ENCODE measurements at places on chromosomes 12 and 14. TPM values are rescaled to one million over a fixed set of nuclear protein-coding genes. Genes with fewer than 3 reads are reported as not detected.

Gene GIT2
- 20.5 TPM for total RNA-seq

DNA sequence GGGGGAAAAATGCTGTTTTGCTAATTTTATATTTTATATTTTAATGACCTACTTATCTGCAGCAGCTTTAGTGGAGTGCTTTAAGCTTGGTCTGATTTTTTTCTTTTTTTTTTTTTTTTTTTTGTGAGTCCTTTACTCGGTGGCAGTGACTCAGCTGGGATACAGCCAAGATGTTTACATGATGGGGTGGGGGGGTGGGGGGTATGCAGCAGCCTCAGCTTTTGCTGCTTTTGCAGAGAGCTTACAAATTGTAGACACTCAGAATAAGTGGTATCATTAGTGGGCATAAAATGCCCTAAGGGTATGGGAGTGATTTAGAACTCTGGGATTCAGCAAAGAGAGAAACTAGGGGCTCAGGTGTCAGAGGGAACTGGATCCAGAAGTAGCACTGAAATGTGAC, 38.2 kb upstream of the ARHGAP5 start:
- DNase-seq, result peak; percentile 50

Gene POTEG
- total RNA-seq, result 0.45 TPM

Gene OVCH1
- total RNA-seq, result not detected

Gene TTC9
- 2.6 TPM for total RNA-seq

- peak; percentile 58 for DNase-seq
Observed at GRCh38 chr12:120584343-120585149, 3.3 kb upstream of the POP5 start.

DNA sequence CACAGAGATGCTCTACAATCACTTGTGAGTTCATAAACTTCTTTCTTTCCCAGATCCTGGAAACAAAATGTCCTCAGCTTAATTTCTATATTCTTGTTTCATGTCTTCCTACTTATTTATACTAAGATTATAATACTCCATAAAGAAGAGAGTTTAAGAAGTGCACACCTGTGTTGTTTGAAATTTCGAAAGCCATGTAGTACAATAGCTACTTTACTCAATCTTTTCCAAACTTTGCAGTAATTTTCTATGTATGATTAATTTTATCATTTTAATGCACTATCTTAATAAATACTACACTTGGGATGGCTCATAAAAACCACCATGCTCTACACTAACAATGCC, 300 bp upstream of the TTC5 start:
- no peak for DNase-seq

Gene C12orf54
- total RNA-seq, result not detected

Gene TM9SF1
- total RNA-seq, result 91.9 TPM

Gene EPYC
- not detected for total RNA-seq

DNA sequence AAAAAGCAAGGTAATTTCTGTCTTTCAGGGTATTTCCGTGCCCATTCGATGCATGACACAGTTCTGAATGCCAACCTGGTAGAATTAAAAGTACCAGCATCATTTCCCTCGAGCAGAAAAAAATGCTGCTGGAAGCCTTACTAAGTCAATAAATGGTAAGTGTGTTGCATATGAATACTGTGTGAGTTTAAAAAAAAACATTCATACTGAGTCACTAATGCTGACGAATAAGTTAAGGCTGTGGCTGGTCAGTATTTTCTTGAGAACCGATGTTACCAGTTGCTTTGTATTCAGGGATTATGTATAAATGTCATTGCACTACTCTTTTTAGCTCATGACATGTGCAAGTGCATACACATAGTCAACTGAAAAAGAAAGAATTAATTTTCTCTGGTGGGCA, 710.2 kb downstream of the TRHDE start:
- DNase-seq, result no peak

- DNase-seq, result no peak
Observed at GRCh38 chr12:68514807-68515411, 95.8 kb upstream of the RAP1B start.

DNA sequence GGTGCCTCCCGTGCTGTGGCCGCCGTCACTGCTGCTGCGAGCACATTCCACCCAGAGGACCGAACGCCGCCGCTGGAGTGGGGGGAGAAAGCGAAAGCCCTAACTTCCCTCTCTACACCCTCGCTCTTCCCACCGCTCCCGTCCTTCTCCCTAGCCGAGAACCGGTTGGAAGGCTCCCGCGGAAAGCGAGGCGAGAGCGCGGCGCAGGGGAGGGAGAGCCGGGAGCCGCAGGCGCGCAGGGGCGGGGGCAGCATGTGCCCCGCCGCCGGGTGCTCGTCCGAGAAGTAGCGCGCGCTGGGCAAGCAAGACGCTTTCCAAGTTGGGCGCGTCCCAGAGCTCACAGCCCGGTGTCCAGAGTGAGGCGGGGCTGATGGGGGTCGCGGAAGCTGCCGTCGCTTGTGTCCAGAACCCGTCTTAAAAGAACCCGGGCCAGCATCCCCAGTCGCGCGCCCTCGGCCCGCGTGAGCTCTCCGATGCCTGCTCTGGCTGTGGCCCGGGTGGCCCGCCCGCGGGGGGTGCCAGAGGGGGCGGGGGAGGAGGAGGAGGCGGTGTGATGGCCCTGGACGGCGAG, at the start of gene TRHDE:
Gene TRHDE, plus strand, starts transcription at position 280 of the 571 bp plus-strand sequence. Its CDS starts 274 bp downstream, at position 554.
- DNase-seq, result peak; percentile 74

DNA sequence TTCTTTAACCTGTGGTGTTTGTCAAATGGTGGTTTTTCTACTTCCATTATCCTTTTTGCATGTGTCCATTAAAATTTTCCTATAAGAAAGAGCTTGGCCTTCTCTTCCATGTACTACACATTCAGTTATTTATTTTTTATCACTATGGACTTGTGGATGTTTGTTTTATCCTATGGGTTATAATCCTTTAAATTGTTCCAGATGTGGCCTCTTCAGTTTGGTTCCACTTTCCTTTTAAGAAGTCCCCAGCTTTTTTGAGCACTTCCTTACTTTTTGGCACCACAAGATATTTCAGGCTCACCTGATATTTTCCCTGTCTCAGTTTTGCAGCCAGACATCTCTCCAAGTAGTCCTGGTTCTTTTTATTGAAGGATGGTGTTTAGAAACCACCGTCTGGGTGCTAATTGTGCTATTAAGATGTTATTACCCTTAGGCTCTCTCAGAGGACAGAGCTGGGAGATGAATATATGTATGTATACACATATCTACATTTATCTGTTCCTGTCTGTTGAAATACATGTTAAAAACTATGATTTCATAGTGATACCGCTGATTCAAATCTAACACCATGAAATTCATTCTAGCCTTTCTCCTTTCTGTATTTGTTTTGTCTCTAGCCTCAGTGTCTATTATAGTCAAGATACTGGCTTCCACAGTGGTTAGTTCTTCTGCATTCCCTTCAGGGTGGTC, 408.5 kb upstream of the RGS6 start:
- DNase-seq, result no peak

- DNase-seq, result peak; percentile 31
Observed at GRCh38 chr14:53630336-53630735, 326.3 kb downstream of the BMP4 start.

DNA sequence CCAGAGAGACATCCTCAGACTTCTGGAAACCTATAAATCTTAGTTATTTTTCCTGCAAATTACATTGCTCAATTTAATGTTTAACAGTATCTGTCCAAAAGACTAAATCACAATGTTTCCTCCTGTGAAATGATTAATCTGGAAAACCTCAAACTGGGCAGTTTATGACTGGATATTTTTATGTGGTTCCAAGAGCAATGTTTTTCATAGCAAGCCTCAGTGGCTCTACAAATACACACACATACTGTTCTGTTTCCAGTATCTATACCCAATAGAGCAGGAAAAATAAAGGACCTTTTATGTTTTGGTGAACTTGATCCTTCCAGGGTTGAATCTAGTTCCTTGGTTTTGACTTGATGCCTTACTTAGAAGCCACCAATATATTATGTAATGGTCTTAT, 9.2 kb downstream of the NID2 start:
- DNase-seq, result no peak

DNA sequence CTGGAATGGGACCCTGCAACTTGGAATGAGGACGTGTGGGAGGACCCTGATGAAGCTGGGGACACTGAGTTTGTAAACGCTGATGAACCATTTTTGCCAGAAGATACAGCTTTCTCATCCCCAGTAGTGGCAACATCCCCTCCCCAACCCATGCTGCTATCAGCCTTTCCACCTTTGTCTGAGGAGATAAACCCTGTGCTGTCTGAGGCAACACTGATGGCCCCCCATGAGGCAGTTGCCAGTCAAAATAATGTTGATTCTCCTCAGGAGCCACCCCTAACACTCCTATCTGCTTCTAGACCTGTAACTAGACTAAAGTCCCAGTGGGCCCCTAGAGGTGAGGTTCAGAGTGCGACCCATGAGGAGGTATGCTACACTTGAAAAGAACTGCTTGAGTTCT, 7.5 kb upstream of the RNASE9 start:
- no peak for DNase-seq

Gene AICDA
- not detected for total RNA-seq

Gene KRT73
- total RNA-seq, result not detected

GRCh38 chr12:68031881-68032739, 42.9 kb downstream of the IFNG-AS1 start:
- no peak for DNase-seq

DNA sequence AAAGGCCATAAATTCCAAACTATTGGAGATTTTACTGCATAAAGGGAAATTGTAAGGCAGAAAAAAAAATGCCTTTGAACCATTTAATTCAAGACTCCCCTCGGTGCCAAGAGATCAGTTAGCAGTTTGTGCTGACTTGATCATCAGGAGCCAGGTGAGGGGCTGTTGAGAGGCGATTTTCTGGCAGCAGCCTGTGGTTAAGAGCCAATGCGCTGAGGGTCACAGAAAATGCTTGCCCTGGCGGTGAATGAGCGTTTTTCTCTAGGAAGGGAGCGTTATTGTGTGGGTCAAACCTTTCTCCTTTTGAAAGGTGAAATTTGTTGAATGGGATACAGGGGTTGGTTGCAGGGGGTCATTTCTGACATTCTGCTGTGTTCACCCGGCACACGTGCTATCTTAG, 4.7 kb downstream of the SRRM4 start:
- no peak for DNase-seq

GRCh38 chr12:6562881-6563280, 5.2 kb downstream of the NOP2 start:
- no peak for DNase-seq

DNA sequence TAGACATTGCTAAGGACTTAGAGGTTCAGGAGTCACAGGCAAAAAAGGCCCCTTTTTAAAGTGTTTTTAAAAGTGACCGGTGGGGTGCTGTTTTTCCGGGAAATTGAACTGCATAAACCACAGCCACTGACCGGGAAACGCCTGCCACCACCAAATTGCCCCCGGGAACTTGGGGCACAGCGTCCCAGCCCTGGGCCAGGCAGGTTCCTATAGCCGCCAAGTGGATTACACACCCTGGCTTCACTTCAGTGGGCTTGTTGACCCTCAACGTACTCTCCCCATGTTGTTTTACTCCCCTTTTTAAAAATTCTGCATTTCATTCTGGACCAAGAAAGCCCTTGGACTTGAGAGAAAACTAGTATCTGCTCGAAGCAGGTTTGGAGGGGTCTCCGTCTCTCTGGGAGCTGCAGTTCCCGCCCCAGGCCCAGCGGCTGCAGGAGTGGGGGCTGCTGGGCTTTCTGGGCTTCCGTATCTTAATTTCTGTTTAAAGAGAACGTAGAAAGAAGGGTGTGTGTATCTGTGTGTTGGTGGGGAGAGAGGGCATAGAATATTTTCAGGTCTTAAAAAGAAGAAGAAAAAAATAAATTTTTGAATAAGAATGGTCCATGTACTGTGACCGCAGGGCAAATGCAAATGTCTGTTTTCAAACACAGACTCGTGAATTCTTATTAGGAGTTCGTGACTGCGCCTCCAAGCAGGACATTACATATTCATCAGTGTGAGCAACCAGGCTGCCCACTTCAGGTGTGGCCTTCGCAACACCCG, 82.9 kb downstream of the PAPOLA start:
- DNase-seq, result no peak

GRCh38 chr12:50362671-50363070, 33.7 kb downstream of the FAM186A start:
- no peak for DNase-seq

DNA sequence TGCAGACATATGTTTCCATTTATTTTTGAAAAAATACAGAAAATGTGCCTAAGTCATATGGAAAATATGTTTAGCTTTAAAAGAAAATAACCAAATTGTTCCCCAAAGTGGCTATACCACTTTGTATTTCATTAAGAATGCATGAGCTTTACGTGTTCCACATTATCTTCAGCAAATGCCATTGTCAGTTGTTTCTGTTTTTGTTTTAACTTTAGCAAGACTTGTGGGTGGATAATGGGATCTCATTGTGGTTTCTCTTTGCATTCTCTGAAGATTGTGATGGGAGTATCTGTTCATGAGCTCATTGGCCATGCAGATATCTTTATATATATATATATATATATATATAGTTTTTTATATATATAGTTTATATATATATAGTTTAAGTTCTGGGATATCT, 181.5 kb downstream of the CCER1 start:
- no peak for DNase-seq

Gene SLC38A4
- total RNA-seq, result 0.36 TPM

DNA sequence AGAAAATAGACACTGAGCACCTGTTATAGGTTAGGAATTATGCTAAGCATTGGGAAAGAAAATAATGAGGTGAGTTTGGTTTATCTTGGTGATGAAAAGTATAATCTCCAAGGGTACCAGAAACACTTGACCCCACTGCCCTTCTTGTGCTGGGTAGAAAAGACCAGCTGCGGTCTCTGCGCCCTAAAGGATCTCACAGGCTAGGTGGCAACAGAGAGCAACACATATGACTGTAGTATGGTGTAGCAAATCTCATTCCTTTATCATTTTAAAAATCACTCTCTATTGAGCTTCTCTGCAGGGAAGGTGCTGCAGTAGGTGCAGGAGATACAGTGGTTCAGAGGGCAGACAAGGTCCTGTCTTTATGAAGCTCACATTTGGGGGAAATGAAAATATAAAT, 26.1 kb downstream of the NRXN3 start:
- no peak for DNase-seq

GRCh38 chr12:28497889-28498411, 307.7 kb downstream of the CCDC91 start:
- DNase-seq, result no peak

DNA sequence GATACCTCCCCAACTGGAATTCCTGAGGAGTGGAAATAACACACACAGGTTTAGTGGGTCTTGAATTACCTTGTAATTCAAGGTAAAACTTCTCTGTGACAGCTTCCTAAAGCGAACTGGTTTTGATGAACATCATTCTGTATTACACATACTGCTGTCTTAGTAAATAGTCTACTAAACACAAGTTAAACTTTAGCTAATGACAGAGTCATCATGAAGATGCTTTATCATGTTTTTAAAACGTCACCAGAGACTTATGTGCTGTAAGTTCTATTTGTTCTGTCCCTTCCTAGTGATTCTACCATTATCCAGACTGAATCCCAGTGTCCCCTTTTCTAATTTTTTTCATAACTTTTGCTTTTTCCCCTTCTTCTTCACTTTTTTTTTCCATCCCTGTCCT, 11.6 kb upstream of the GXYLT1 start:
- no peak for DNase-seq

DNA sequence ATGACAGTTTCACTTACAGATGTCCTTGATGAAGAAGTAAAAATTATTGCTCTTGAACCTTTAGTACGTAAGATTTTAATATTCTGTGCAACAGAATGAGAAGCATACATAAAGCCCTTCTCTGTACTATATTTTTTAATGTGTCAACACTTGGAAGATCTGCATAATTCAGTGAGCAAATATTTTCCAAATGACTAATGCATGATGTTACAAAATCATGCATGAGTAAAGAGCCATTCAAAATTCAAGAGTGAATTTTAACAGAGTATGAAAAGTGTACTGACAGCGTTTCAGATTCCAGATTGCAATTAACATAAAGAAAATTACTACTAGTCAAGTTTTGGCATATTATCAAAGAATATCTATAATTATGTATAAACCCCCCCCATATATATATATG, 101.4 kb upstream of the BBS10 start:
- peak; percentile 6 for DNase-seq

Gene ATL1
- total RNA-seq, result 5.9 TPM

All from Daoy (cell line).